HT-29 (cell line): ENCODE measurements at places on chromosomes 1 and 21.

GRCh38 chr1:225479996-225480720 lies 52.3 kb upstream of the LBR start:
- no peak for DNase-seq

DNA sequence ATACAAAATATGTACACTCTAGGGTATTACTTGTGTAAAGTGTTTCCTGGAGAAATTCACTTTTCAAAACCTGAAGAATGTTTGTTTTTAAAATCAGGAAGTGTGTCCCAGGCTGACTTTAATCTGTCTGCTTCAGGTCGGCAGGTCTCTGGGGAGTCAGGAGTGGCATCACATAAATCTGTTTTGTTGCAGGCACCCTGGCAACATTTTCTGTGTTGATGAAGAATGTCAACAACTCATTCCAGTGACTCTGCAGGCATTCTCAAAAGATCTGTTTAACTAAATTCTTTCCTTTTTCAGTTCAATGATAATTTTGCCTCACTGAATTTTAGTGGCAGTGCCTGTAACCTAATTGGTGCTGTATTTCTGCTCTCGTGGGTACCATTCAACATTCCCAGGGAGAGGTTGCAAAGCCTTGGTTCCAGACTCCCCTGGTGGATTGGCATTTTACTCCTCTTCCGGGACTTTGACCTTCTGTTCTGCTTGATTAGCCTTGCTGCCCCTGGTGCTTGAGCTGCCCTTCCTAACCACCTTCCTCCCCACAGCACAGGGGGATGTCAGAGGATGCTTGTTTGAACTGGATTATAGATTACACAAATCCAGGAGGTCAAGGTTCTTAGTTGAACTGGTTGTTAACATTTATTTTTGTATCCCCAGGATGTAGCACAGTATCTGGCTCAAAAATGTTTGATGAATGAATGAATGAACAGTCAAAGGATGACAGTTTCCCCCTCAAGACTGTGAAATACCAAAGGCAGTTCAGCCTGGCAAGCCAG lies 55.4 kb upstream of the LPGAT1 start:
- no peak for DNase-seq

GRCh38 chr1:182802006-182802803 lies 12.6 kb downstream of the NPL start:
- no peak for DNase-seq

GRCh38 chr1:28507247-28507645 lies 1.4 kb downstream of the RCC1 start:
- DNase-seq: no peak

GRCh38 chr1:98251497-98251896 lies 330.7 kb upstream of the DPYD start:
- no peak for DNase-seq

DNA sequence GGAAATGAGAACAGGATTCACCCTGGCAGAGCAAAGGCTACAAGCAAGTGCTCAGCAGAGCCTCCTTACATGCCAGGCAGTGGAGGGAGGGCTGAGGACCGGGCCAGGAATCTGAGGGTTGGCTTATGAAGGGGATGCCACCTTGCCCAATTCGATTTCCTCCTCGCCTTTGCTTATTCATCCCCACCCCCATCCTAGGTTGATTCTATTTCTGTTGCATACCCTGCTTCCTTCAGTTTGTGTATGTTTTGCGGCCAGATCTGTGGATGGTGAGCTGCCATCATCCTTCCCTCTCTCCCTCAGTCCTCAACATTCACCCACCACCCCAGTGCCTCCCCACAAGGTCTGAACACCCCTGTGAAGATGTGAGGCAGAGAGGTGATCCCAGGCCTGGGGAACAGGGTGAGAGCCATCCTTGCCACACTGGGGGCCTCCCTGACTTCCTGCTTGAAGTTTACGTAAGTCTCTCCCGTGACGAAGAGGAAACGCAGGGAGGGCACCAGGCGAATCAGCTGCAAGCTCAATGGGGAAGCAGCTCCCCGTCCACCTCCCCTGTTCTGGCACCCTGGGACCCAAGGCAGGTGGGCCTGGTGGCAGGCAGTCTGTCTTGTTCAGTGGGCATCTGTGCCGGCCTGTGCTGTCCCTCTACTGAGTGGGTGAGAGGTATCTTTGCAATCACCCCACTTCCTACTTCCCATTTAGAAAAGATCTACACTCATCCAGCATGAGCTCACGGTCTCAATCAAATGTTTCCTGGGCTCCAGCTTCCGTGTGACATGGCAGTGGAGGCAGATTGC lies 50.6 kb upstream of the CNTN2 start:
- no peak for DNase-seq

- DNase-seq: no peak
These were observed 1258.5 kb upstream of the ADGRL2 start for GRCh38 chr1:80542231-80542630.

DNA sequence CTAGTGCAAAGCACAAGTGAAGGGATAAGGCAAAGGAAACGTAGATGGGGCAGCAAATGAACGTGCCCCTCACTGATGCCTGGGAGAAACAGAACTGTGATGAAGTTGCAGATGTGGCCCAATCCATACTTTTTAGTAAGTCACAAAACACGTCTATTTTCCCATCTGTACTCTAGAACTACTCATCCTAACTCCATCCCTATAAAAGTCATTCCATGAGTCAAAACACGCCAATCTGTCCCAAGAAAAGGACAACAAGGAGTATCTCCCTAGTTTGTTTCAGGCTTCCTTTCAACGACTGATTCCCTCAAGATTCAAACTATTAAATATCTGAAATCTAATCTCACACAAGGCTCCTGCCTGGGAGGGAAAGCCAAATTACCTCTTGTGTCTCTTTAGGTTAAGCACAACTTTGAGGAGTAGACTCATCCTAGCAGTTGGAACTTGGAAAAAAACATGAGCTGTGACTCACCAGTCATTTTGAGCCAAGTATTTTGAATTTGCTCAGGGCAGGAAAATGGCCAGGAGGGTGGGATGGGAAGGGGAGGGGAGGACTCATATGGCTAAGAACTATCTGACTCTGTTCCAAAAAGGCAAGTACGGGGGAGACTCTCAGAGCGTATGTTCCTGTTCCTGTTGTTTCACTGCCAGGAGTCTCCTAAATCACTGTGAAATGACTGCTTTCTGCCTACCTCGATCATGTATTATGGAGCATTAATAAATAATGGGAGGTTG lies 214.5 kb upstream of the CAMK1G start:
- DNase-seq: no peak

- no peak for DNase-seq
These were observed 54.6 kb upstream of the SYT14 start for GRCh38 chr1:209883341-209883971.

DNA sequence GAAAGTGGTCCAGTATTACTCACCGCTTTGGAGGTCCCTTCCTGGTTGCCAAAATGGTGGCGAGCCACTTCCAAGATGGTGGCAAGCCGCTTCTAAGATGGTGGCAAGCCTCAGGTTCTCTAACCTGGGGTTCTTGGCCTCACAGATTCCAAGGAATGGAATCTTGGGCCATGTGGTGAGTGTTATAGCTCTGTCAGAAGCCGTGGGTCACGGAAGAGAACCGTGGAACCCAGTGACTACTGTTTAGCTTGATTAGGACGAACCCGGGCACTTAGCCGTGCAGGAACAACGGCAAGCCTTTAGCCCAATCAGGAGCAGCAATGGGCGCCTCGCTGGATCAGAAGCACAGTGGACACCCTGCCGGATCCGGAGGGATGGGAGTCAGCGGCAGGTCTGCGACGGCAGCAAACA lies 356.2 kb upstream of the TMPRSS15 start:
- no peak for DNase-seq

- DNase-seq: no peak
These were observed 40.5 kb downstream of the RPRD2 start for GRCh38 chr1:150404465-150404864.

DNA sequence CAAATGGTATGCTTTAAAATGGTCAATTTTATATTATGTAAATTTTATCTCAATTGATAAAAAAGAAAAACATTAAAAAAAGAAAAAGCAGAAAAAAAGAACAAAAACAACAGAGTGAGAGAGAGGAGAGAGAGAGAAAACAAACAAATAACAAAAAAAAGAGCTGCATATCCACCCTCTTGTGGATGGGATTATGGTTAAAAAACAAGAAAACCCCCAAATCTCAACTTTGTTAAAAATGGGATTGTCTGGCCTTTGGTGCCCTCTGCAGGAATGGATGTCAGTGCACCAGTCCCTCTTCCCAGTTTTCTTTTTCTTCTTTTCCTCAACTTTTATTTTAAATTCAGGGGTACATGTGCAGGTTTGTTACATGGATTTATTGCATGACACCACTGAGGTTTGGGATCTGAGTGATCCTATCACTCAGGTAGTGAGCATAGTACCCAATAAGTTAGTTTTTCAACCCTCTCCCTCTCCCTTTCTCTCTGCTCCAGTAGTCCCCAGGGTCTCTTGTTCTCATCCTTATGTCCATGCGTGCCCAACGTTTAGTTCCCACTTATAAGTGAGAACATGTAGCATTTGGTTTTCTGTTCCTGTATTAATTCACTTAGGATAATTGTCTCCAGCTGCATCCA lies 28.1 kb downstream of the RNF187 start:
- DNase-seq: peak; percentile 37
